ENCODE measurements at places on chromosomes 6 and 20.
A peak's percentile ranks its signal among the peaks of the same experiment; 100 is the strongest.

DNA sequence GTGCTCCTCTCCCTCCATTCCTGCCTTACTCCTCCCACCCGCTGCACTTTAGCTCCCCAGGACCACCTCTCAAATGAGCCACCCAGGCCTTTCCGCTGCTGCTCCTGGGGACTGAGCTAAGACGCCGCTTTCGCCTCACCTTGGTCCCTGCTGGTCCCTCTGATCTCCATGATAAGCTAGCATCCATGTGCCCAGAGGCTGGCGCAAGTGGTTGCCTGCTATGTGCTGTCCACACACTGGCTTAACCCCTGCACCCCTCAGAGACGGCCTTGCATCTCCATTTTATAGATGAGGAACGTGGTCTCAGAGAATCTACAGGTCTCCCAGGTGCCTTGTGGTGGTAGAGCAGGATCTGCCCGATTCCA lies 160.1 kb upstream of the PMEPA1 start:
- DNase-seq = no peak

DNA sequence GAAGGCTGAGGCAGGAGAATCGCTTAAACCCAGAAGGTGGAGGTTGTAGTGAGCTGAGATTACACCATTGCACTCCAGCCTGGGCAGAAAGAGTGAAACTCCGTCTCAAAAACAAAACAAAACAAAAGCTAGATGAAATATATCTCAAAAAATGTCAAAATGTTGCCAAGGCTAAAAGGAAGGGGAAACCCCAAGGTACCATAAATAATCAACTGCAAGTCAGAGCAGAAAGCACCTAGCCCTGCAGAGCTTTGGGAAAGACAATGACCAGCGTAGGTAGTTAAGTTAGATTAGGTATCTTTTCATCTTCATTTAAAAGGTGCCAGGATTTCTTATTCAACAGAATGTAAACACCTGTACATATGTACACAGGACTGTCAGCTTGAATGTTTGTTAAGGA lies 33.0 kb downstream of the AKIRIN2 start:
- DNase-seq = no peak

GRCh38 chr6:122778985-122779661 lies 393 bp upstream of the FABP7 start:
- DNase-seq = no peak

GRCh38 chr6:129849456-129849855 lies 11.7 kb downstream of the TMEM244 start:
- DNase-seq = peak; percentile 60

- no peak for DNase-seq
Measured at GRCh38 chr20:25025091-25025861, 32.7 kb downstream of the ACSS1 start.

DNA sequence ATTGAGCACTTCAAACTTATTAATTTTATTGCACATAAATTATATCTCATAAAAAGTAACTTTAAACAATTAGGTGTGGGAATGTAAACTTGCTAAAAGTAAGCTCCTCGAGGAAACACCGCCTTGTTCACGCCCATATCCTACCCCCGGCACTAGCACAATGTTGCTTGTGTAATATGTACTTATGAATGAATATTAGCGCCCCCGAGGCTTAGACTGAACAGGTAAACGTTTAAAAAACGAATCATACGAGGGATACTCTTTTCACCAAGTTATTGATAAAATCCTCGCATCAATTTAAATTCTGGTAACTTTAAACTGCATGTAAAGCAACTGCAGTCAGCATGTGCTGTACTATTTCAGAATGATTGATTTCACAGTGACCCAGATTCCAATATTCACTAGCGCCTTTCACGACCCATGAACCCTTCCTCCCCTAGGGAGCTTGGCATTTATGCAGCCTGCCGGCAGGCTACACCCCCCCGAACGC lies 637 bp downstream of the TFB1M start:
- no peak for DNase-seq

- DNase-seq = no peak
Measured at GRCh38 chr6:128567029-128567428, 46.6 kb upstream of the PTPRK start.

DNA sequence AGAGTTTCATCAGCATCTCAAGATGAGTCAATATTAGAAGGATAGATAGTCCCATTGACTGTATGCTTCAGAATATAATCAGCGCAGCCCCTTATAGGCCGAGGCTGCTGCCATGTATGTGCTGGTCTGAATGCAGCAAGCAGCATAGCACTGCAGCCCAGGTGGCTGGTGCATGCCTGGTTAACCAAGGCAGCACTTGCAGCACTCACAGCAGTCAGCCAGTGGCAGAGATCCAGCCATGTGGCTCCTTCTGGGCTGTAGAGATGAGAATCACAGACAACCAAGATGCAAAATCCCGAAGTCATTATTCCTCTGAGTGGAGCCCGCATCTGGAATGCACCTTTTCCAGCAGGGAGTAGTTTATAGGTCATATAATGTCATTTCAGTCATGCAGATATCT lies 251.9 kb downstream of the UST start:
- DNase-seq = no peak

DNA sequence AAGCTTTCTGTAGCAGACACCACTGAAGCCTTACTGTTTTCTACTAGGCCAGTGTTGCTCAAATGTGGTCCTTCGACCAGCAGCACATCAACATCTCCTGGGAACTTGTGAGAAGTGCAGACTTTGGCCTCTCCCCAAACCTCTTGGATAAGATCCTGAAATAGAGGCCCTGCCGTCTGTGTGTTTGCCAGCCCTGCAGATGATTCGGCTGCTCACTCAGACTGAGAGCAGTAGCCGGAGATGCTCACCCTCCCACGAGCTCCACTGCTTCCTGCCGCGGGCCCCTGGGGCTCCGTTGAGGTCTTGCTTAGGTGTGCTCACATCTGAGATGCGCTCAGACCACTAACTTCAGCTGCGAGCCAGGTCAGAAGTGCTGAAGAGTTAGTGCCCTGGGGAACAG lies 129.5 kb upstream of the SSTR4 start:
- no peak for DNase-seq

DNA sequence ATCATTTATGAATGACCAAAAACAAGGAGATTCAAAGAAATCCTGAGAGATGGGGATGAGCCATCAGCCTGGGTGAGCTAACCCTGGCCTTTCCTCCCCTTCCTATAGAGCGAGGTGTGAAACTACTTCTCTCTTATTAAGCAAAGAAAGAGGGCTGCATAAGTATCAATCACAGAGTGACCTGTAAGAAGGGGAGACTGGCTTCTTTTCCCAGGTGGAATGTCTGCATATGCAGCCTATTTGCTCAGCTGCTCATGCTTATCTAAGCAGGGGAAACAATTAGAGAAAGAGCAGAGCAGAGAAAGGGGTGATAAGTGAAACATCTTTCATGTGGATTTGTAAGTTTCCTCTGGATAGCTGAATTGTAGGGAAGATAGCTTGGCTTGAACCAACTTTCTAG lies 160.0 kb downstream of the PKHD1 start:
- DNase-seq = no peak

- DNase-seq = no peak
Measured at GRCh38 chr6:168107191-168107983, 28.4 kb upstream of the FRMD1 start.

DNA sequence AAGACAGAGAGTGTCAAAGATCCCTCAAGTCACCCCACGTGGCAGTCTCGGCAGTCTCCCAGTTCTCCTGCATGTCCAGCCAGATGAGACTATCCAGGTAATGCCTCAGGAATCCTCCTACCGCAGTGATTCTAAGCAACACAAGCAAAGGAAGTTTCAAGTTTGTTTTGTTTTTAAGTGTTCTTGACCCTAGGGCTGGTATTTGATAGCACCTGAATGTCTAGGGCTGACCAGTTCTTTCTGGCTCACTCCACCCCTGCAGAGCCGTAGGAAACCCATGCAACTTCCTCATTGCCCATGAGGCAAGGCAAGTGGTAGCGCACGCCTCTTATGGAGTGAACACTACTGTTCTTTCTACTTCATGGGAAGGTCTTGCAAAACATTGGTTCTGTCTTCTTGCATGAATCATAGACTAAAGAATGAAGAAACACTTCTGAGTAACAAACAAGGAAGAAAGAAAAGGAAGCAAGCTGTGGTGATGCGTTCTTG lies 24.8 kb upstream of the FOXQ1 start:
- DNase-seq = peak; percentile 19

GRCh38 chr6:139483079-139483478 lies 108.6 kb upstream of the CITED2 start:
- no peak for DNase-seq

DNA sequence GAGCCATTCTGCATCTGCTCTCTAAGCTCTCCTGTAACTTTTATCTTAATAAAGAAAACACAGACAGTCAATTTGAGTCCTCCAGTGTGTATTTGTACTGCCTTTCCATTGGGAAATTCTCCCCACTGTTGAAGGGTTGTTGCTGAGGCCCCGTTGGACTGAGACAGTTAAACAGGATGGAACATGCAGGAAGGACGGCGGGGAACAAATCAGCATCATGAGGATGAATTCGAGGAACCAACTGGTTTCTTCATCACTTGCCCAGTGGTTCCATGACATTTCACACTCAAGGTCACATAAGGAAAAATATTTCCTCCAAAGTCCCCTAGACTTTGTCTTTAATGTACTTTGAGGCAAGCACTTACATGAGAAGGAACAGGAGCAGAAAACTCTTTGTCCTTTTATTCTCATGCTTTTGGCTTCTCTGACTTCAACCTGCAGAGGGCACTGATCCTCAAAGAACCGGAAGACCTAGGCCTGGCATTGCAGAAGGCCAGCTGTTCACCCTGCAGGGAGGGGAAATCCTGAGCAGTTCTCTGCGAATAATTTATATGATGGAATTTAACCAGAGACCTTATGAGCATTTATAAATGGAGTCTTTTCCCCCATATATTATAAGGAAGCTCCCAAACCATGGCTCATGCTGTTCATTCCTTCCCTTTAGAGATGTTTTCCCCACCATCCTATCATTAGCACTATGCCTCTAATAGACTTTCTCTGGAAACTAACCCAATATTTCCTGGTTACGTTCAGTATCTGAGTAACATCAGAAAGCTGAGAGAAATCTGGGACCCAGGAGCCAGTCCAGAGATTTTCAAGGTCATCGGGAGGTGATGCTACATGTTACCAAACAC lies 55.2 kb upstream of the ADGRF1 start:
- peak; percentile 73 for DNase-seq

- no peak for DNase-seq
Measured at GRCh38 chr6:18510644-18511033, 123.5 kb downstream of the RNF144B start.

DNA sequence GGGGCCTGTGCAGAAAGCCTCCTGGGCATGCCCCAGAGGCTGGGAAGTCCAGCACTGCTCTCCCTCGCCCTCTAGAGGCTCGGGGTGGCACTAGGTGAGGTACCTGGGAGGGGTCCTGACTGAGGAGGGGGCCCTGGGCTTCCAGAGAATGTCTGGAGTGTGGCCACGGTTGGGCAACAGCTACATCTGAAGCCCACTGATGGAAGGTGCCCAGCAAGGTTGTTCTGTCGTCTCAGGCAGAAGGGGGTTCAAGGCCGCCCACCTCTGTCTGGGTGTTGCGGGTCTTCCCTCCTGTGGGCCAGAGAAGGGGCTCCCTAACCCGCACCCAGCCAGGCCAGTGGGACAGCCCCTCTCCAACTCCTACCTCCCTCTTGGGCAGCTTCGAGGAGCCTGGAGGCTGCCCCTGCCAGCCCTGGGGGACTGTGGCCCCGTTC lies 11.4 kb upstream of the VEGFA start:
- DNase-seq = no peak

DNA sequence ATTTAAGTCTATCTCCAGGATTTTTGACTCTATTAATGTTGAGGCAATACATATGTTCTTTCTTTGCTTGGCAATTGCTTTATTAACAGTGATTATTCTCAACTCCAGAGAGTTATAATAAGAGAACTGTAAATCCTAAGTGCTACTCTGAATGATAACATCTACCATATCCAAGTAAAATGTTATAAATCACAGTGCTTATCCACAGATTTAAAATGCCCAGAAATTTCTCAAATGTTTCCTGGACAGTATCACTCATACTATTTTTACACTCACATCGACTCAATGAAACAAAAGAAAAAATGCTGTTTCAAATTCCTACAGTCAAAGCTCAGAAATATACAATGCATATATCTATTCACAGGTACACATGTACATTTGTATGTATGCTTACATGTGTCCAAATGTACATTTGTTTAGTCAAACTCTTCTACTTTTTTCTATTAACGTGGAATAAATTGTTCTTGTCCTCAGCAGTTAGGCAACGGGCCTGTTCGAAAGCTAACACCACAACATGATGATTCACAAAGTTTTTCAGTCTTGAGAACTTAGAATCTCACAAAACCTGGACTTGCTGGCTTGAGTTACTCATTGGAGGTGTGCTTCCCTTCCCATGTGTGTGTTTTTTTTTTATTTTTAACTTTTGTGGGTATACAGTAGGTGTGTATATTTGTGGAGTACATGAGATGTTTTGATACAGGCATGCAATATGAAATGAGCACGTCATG lies 193.0 kb downstream of the GJA10 start:
- no peak for DNase-seq

GRCh38 chr6:114039841-114040240 lies 68.9 kb upstream of the HDAC2 start:
- no peak for DNase-seq

- no peak for DNase-seq
Measured at GRCh38 chr6:31968326-31968725, 3.6 kb downstream of the DXO start.

GRCh38 chr6:168049706-168050224 lies 29.2 kb downstream of the FRMD1 start:
- no peak for DNase-seq

DNA sequence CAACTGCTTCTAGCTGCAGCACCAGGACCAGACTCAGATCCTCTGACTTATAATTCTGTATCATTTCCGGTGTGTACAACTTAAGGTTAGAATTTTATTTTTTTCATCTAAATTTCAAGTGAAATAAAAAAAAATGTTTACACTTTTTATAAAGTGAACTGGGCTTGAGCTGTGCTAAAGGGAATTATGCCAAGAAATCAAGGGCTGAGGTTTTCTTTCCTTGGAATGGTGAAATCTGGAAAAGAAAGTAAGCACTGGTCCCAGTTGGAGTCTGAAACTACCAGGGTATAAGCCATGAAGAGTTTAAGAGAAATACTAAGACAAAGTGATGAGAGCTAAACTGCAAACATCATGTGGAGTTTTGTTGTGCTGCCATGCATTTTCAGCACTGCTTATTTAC lies 21.7 kb upstream of the FYN start:
- no peak for DNase-seq

Measured in HCT116 (cell line).